Activated CD4-positive, CD25-positive, alpha-beta regulatory T cell (primary cell): ENCODE measurements at places on chromosomes 7 and 10.

DNA sequence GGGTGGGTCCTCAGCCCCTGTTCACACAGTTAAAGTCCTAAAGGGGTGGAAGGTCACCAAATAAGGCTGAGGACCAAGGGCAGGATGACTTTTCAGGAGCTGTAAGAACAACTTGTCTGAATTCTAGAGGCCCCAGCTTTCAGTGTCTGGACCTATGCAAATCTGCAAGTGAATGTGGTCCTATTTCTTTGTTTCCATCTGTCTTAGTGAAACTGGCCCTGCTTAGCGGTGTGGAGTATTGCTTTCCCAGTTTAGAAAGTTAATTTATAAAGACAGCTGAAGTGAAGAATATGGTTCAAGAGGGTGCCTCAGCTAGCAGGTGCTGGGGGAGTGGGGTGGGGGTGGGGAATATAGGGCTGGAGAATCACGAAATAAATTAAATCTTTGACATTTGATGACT, 40.1 kb downstream of the HHEX start:
- DNase-seq, result no peak

GRCh38 chr10:89086801-89087521, 96.4 kb downstream of the FAS start:
- DNase-seq, result no peak

- no peak for DNase-seq
Measured at GRCh38 chr7:48458701-48459524, 287.7 kb downstream of the ABCA13 start.

- no peak for DNase-seq
Measured at GRCh38 chr7:98536803-98537202, 80.3 kb upstream of the NPTX2 start.

DNA sequence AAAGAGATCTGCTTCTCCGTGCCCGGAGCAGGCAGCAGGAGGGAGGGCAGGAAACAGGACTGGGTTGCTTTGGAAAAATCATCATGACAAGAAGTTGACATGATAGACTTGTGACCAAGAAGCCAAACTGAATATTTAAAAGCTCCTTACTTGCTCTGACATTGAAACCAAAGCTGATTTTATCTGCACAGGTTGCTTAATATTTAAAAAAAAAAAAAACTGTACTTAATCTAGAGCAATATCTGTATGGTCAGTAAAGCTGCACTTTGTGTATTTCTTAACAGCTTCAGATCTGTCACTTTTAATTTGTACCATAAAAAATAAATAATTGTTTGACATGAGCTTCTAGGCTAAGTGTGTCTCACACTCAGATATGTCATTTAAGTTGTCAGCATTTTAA, 97.9 kb upstream of the YAE1 start:
- no peak for DNase-seq

DNA sequence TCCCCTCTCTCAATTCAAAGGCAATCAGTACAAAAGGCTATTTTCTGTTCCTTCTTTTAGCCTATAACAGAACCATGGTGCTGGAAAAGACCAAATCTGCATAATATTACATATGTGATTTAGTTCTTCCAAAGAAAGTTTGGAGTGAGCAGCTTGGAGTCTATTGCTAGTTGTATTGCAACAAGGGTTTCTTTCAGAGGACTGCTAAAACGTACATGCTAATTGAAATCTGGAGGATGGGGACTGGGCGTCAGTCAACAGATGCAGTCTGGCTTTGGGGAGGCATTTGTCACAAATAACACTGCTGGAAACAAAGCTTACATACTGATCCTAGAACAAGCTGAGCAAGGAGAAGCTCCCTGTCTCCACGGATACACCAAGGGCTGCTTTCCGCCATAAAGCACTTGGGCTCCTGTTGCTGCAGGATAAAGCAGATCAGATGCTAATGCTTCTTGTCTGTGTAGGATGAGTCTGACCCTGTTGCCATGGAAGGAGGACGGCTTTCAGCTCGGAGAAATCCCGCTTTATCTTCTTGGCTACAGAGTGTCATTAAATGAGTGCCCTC, 883.5 kb downstream of the SORCS1 start:
- no peak for DNase-seq

GRCh38 chr10:120105001-120105400, 212.5 kb downstream of the SEC23IP start:
- no peak for DNase-seq

DNA sequence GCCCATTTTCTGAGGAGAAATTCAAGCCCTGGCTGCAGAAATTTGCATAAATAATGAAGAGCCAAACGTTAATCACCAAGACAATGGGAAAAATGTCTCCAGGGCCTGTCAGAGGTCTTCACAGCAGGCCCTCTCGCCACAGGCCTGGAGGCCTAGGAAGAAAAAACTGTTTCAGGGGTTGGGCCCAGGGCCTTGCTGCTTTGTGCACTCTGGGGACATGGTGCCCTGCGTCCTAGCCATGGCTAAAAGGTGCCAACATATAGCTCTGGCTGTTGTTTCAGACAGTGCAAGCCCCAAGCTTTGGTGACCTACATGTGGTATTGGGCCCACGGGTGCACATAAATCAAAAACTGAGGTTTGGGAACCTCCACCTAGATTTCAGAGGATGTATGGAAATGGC, 8.0 kb downstream of the HPS1 start:
- DNase-seq, result no peak

- no peak for DNase-seq
Measured at GRCh38 chr10:33315891-33316290, 18.6 kb downstream of the NRP1 start.

DNA sequence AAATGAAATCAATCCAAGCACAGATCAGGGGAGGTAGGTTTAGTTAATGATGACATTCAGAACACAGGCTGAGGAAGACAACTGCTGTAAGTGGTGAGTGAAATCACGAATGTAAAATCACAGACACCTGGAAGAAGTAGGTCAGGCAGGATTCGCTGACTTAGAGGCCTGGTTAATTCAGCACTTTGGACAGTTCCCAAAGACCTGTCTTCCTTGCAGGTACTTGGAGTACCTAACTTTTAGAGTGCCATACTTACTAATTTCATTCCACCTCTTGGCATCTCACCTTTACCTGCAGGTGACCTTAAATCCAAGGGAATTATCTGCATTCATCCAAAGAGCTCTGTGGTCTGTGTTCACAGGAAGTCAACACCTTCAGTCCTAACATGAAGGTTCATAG, 822.3 kb downstream of the PHTF2 start:
- no peak for DNase-seq

GRCh38 chr7:130486954-130487436, 4.9 kb upstream of the MEST start:
- no peak for DNase-seq

- no peak for DNase-seq
Measured at GRCh38 chr7:78828317-78828716, 625.1 kb downstream of the MAGI2 start.

- no peak for DNase-seq
Measured at GRCh38 chr10:93288679-93289634, 193.2 kb downstream of the MYOF start.

DNA sequence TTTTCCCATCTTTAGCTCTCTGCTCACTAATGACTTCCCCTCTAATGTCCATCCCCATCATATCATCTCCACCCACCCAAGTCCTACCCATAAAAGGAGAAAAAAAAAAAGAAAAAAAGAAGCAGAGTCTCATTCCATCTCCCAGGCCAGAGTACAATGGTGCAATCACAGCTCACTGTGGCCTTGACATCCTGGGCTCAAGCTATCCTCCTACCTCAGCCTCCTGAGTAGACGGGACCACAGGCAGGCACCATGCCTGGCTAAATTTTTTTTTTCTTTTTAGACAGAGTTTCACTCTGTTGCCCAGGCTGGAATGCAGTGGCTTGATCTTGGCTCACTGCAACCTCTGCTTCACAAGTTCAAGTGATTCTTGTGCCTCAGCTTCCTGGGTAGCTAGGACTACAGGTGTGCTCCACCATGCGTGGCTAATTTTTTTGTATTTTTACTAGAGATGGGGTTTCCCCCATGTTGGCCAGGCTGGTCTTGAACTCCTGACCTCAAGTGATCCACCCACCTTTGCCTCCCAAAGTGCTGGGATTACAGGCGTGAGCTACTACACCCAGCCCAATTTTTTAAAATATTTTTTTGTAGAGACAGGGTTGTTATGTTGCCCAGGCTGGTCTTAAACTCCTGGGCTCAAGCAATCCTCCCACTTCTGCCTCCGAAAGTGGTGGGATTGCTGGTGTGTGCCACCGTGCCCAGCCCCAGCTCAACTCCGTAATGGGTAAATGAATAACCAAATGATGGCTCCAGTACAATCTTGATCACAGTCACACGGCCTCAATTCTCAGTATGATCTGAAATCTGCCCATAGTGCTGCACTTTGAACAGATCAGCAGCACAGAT, 24.6 kb upstream of the SGMS1 start:
- DNase-seq, result no peak

- no peak for DNase-seq
Measured at GRCh38 chr7:92061154-92061553, 73.1 kb downstream of the CYP51A1 start.

DNA sequence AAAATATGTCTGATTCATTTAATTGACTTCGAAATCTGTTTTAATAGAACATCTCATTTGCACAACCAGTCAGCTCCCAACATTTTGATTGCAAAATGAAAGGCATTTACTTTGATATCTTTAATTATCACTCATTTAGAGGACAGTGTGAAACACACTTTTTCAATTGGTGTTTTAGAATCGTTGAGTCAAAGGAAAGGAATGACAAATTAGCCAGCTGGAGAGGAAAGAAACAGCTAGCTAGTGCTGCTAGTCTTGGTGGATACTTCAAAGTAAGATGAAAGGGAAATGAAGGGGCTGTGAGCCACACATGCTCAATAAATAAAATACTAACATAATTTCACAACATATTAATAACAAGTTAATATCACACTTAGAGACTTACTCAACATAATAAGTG, 570.2 kb downstream of the PHTF2 start:
- DNase-seq, result no peak

- DNase-seq, result no peak
Measured at GRCh38 chr7:65731562-65732035, 141.3 kb upstream of the VKORC1L1 start.

DNA sequence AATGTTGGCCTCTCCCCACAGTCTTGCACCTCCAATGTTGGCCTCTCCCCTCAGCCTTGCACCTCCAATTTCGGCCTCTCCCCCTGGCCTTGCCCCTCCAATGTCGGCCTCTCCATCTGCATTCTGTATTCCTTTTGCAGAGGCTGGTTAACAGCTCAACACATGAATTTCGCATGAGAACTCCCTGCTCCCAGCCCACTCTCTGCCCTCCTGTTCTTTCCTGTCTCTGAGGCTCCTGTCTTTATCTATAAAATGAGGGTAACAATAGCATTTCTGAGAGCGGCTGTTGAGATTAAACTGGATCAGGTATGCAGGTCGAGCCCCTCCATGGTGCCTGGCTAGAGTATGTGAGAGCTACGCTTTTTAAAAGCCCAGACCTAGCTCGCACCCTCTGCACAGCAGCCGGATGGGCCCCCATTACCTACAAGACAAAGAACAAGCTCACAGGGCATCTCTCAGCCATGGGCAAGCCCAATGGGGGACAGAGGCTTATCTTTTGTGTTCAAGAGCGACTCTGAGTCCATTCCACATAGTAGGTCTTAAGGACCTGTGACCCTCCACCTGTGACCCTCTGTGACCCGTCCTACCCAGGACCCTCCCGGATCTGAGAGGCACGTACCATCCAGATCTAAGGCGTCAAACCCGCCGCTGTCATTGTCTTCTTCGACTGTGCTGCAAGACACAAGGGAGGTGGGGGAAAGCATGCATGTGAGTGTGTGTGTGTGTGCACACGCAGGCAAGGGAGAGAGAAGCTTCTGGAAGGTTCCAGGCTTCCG, 82.2 kb upstream of the GNA12 start:
- DNase-seq, result no peak

DNA sequence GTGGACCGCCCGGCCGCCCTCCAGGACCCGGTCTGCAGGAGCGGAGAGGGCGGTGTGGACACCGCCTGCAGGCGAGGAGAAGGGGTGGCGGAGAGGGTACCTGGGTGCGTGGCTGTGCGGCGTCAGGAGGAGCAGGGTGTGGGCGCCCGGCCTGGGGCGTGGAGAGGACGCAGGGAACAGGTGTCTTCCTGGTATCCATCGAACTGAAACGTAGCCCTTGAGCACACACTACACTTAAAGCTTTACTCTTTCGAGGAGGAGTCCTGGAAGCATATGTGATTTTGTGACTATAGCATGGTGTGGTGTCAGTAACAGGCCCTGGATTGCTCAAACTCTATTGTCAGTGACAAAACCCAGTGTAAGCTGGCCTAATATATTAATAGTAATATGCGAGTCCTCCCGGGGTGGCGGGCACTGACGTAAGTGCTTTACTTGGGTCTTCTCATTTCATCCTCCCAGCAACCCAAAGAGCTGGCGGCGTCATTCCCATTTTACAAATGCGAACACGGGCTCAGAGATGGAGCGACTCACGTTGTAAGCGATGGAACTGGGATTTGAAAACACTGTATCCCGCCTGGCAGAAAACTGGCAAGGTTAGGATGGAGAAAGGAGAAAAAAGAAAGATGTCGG, 508 bp upstream of the TECPR1 start:
- DNase-seq, result no peak

DNA sequence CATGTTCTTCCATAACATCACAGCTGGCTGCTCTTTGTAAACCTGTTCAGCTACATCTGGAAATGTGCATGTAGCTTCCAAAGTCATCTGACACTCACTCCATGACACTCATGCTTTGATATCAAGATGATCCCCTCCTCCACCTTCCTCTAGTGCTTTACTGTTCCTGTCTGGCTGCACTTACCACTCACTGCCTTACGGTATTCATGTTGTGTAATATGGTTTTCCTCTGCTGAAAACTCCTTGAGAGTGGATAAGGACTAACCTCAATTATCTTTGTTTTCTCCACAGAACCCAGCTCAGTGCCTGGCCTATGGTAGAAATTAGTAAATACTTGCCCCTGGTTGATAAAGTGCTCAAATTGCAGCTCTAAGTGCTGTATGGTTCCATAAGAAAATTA, 483.9 kb downstream of the HTR7 start:
- DNase-seq, result no peak

DNA sequence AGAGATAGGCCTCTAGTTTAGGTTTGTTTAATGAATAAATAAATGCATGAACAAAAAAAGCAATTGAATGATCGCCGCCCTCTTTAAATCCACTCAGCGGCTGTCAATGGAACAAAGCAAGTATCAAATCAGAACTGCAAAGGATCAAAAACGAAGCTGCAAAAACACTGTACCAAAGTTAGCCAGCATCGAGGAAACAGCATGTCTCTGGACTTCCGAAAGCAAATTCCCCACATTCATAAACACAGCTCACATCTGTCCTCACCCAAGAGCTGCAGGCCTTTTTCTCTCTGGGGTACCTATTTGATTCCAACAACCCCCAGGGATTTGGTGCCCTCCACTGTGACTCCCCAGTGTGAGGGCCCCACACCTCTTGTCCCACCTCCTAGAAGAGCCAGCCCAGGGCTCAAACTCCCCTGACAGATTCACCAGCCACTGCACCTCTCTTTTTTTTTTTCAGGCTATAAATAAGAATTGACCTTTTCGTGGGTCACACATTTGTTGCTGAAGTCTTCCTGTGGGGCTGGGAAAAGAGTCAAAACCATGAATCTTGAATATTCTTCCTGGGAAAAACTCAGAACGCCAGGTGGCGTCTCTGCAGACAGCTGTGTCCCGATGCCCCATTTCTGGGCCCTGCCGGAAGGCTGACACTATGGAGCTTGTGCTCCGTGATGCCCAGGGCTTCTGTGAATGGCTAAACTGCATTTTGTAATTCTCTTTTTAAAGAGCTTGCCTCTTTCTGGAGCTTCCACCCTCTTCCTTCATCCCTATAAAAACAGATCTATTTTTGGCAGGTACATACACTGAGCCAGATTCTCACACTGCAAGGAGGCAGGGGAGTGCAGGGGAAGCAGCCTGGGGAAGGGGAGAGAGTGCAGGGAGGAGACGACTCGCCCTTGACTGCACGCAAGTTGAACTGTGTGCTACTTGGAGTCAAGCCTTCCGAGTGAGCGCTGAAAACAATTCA, 51.7 kb downstream of the HSPA12A start:
- DNase-seq, result no peak
